ENCODE measurements at places on chromosomes 6 and 20.

GRCh38 chr6:152173957-152174356 lies 366.5 kb downstream of the ESR1 start:
- no peak for DNase-seq

DNA sequence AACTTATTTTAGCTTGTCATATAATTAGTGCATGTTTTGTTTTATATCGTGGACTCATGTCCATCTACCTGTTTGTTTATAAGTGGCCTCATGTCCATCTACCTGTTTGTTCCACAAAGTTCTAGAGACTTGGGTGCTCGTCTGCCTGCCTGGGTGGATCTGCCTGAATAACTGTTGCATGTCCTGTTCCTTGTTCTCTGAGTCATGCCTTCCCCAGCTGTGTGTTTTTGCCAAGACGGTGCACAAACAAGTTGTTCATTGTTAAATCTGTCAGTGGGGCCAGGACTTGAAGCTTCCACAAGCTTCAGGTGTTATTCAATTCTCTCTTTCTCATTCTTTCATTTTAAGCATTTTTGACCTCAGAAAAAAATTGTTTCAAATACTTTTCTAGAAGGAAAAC lies 358.0 kb upstream of the CITED2 start:
- no peak for DNase-seq

GRCh38 chr6:30687659-30688431 lies 1.4 kb upstream of the PPP1R18 start:
- DNase-seq: no peak

- no peak for DNase-seq
Observed at GRCh38 chr6:53412021-53412715, 63.4 kb upstream of the ELOVL5 start.

- DNase-seq: no peak
Observed at GRCh38 chr6:20119485-20119884, 92.8 kb downstream of the MBOAT1 start.

GRCh38 chr6:90066697-90067096 lies 172.4 kb downstream of the GJA10 start:
- no peak for DNase-seq

DNA sequence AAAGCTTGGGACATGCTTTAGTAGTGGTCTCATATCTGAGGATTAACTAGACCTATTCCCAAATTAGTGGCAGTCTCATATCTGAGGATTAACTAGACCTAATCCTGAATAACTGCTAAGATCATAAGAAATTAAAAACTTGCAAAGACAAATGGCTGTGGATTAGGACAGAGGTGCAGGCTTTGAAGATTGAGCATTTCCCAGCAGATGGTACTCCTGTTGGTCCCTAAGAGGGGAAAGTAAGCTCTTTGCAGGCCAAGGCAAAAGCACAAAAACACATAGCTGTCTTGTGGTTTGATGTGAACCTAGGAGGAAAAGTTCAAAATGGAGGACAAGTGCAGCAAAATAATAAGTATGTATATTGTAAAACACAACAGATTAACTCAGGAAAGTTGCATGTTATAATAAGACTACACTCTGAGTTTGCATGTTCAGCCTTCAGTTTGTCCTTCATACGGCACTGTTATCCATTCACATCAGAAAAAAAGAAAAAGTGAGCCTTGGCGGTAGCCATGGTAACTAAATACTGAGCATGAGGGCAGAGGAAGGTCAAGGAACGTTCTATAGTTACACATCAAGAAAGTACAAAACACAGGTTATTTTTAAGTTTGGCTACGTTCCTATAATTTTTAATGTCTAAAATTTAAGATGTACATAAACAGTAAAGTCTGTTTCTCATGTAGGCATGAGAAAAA lies 62.8 kb downstream of the FILIP1 start:
- DNase-seq: no peak

- DNase-seq: no peak
Observed at GRCh38 chr20:53419693-53420460, 173.8 kb downstream of the ZNF217 start.

DNA sequence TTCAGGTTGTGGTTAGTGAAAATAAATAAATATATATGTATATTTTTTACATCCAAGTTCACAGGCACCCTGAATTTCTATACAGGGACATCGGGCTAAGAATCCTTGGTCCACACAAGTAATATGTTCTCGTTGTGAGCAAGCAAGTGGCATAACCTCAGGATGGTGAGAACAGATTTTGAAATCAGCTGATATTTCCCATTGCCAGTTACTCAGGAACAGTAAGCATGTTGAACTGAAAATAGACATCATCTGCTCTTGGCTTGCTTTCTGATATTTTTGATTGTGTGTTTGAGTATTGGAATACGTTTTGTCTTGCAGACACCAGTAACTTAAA lies 87.7 kb downstream of the TRMT6 start:
- no peak for DNase-seq

DNA sequence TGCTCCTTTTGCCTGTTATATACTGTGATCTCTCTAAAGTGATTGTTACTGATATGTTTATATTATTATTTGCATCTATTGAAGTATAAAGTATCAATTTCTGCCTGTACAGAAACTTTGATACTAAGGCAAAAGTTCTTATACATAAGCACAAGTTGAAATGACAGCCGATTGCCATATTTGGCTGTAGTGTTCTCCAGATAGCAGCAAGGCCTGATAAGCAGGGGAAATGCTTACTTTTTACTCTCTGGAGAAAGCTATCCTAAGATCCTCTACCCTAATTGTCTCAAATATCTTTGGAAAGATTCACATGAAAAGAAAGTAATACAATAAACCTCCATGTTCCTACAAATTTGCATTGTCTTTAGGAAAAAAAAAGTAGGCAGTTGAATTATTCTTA lies 31.4 kb downstream of the SENP6 start:
- no peak for DNase-seq

GRCh38 chr6:34642427-34642826 lies 54.1 kb downstream of the ILRUN start:
- DNase-seq: no peak

GRCh38 chr6:50922579-50923525 lies 104.2 kb downstream of the TFAP2B start:
- DNase-seq: no peak

GRCh38 chr6:5663259-5663658 lies 343.5 kb downstream of the NRN1 start:
- DNase-seq: no peak

- DNase-seq: no peak
Observed at GRCh38 chr6:53290537-53291510, 57.9 kb downstream of the ELOVL5 start.

DNA sequence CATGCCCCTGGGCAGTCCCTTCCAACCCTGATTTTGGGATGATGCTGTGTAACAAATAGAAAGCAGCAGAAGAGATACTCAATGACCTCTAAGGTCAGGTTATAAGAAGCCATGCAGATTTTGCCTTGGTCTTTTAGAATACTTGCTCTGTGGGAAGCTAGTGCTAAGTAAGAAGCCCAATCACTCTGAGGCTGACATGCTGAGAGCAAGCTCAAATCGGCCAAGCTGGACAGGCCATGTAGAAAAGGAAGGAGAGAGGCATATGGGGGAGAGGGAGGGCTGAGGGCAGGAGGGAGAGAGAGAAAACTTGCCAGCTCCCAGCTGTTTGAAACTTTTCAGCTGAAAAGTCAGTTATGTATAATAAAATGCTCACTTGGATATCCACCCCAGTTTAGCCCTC lies 1021.6 kb upstream of the MAP3K7 start:
- DNase-seq: no peak

GRCh38 chr6:98292810-98293209 lies 541.6 kb upstream of the POU3F2 start:
- DNase-seq: no peak

- DNase-seq: no peak
Observed at GRCh38 chr6:741410-742339, 48.7 kb upstream of the EXOC2 start.

- no peak for DNase-seq
Observed at GRCh38 chr6:161838306-161839035, 564.6 kb upstream of the AGPAT4 start.

- DNase-seq: no peak
Observed at GRCh38 chr6:63899550-63899949, 263.9 kb downstream of the PHF3 start.

DNA sequence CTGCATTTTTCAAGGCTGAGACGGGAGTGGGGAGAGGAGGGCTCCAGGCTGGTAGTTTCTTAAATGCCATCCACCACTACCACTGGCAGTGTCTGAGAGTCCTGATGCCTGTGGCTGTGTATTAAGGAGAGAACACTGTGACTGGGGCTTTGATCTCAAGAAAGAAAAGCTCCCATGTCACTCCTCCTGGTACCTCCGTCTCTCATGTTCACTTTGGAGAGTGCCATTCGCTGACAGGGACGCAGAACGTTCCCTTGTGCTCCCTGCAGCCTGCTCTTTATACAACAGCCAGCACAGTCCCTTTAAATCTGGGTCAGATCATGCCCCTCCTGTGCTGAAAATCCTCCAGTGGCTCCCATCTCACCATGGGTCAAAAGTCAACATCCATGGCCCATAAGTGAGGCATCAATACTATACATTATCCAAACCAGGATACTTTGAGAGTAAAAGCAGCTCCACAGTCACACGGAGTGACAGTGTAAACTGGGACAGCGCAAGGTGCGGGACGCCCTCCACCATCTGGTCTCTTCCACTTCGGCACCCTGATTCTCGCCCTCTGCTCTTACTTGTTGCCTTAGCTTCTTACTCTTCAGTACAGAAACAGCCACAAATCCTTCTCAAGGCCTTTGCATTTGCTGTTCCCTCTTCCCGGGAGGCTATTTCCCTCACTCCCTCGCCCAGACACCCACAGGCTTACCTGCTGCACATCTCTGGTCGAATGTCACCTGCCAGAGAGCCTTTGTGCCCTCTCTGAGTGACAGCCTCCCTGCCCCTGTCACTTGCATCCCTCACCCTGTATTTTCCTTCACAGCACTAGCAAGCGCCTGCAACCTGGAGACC lies 20.0 kb downstream of the PDYN start:
- no peak for DNase-seq

DNA sequence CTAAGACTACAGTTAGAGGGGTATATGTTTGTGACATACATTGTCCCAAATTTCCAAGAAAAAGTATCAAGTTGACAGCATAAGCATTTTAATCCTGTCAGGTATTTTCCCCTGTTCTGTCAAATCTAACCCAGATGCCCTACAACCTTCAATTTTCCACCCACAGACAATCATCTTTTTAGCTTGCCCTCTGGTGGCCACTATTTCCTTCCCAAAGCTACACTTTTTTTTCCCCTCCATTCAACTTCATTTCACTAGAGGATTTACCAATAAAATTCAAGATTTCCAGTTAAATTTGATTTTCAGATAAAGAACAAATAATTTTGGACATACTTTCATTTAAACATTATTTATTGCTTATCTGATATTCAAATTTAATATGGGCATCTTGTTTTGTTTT lies 286.6 kb downstream of the TENT5A start:
- no peak for DNase-seq

DNA sequence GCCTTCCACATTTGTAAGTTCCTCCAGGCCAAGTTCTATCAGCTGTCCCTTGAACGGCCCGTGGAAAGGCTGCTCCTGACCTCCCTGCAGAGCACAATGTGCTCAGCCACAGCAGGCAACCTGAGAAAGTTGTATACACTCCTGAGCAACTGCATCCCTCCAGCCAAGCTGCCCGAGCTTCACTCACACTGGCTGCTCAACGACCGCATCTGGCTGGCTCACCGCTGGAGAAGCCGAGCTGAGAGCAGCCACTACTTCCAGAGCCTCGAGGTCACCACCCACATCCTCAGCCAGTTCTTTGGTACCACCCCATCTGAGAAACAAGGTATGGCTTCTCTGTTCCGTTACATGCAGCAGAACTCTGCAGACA lies 2.1 kb downstream of the ZSWIM1 start:
- no peak for DNase-seq

DNA sequence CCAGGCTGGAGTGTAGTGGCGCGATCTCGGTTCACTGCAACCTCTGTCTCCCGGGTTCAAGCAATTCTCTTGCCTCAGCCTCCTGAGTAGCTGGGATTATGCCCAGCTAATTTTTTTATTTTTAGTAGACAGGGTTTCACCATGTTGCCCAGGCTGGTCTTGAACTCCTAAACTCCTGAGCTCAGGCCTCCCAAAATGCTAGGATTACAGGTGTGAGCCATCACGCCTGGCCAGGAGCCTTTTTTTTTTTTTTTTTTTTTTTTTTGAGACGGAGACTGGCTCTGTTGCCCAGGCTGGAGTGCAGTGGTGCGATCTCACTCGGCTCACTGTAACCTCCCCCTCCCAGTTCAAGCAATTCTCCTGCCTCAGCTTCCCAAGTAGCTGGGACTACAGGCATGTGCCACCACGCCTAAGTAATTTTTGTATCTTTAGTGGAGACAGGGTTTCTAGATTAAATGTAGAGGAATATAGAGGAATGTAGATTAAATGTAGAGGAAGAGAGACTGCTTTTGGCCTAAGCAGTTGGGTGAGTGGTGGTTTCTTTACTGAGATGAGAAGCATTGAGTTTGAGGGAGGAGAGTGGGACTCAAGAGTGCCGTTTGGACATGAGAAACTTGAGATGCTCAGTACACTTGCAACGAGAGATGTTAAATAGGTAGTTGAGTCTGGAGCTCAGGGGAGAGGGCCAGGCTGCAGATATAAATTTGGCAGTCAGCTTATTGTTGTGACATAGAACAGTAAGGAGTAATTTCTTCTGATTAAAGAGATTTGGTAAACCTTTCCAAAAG lies 16.7 kb downstream of the VAPB start:
- DNase-seq: no peak

DNA sequence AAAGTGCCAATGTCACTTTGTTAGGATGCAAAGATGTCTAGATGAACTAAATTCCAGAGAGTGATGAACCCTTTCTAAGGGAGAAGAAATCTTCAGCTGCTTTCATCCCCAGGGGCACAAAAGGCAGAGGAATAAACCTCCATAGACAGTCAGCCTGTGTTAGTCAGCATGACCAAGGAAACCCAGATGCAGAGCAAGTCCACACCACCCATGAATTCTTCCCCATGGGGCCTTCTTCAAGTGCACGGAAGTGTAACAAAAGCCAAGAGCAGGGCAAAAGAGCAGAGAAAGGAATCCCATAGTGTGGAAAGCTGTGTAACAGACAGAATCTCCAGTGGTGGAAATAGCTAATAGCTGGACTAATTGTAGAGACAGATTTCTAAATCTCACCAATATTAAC lies 50.0 kb downstream of the DCDC2 start:
- DNase-seq: no peak

GRCh38 chr6:99885051-99885450 lies 109.0 kb downstream of the MCHR2 start:
- no peak for DNase-seq
